ENCODE measurements at places on chromosomes 7 and 10.

GRCh38 chr7:15558756-15559155 lies 3.1 kb downstream of the AGMO start:
- DNase-seq, result no peak

- DNase-seq, result no peak
Measured at GRCh38 chr7:91582799-91583477, 297.6 kb downstream of the MTERF1 start.

DNA sequence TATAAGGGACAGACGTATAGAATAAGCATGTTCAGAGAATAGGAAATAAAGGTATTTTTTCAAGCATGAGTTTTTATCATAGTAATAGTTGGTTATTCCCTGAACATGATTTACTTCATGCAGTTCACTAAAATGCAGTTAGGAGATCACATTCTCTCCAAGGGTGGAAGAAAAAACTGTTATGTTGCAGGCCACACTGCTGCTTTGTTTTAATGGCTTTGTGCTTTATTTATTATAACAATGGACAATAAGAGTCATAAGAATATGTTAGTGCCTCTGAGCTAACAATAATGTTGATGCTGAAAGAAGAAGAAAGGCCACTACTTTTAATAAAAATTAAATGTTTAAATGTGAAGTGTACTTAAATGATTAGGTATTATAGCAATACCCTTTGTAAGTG lies 78.5 kb upstream of the GATAD1 start:
- no peak for DNase-seq

GRCh38 chr7:127938588-127938987 lies 92.6 kb downstream of the LRRC4 start:
- DNase-seq, result no peak

- no peak for DNase-seq
Measured at GRCh38 chr10:47366731-47367460, 17.2 kb downstream of the ZNF488 start.
